Caudate nucleus (tissue), 63 donors: ENCODE measurements at places on chromosomes 12 and 14.

DNA sequence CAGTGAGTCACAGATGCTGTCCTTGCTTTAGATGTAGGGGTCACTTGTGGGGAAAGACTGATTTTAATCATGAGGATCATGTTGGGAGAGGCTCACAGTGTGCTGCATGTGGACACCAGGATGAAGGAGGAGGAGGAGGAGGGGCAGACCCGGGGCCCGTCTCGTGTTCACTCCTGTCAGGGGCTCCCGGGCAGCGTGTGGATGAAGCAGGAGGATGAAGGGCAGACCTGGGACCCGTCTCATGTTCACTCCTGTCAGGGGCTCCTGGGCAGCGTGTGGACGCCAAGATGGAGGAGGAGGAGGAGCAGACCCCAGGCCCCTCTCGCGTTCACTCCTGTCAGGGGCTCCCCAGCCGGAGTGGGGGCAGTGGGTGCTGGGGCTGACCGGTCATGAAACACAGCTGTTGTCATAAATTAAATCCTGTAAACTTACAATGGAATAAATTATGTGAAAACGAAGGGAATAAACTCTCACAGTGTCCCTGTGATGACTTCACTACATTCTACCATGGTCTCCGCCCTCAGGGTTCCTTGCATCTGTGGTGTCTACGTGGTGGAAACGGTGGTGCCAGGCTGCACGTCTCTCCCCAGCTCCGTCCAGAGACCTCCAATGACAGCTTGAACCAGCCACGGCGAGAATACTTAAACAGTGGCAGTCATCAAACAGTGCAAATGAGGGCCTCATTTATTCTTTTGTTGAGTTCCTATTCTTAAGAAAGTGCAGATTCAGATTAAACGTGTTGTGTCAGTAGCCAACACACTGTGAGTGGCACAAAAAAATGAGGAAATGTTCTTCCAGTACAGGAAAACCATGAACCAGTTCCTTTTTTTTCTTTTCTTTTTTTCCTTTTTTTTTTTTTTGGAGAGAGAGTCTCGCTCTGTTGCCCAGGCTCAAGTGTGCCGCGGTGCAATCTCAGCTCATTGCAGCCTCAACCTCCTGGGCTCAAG lies 37.7 kb upstream of the SFSWAP start:
- DNase-seq: no peak

GRCh38 chr12:115606040-115606439 lies 671.5 kb downstream of the MED13L start:
- no peak for DNase-seq

- no peak for DNase-seq
Observed at GRCh38 chr12:11744410-11744801, 94.9 kb downstream of the ETV6 start.

- DNase-seq: no peak
Observed at GRCh38 chr14:102215576-102216250, 76.0 kb downstream of the WDR20 start.

DNA sequence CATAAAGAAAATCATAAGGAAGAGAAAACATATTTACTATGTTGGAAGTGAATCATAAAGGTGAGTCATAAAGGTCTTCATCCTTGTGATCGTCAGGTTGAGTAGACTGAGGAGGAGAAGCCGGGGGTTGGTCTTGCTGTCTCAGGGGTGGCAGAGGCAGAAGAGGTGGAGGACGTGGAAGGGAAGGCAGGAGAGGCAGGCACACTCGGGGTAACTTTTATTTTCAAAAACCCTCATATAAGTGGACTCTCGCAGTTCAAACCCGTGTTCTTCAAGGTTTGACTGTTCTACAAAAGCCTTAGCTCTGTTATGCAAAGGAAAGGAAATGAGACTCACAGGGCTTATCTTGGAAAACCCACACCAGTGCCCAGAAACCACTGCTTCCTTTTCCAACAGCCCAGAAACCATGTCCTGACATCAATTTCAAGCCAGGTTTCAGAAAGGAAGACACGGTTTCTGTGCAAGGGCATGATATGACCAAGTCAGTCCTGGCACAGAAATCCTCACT lies 14.0 kb downstream of the SMCO2 start:
- no peak for DNase-seq
